ENCODE measurements at places on chromosomes 5 and 9. TPM values are rescaled to one million over a fixed set of nuclear protein-coding genes. Genes with fewer than 3 reads are reported as not detected.

CEMIP2 gene
- total RNA-seq = 123 TPM

SPOCK1 gene
- 70.7 TPM for total RNA-seq

EIF4E1B gene
- 0.31 TPM for total RNA-seq

PAEP gene
- not detected for total RNA-seq

PPP2R2B gene
- 135 TPM for total RNA-seq

RASEF gene
- 0.63 TPM for total RNA-seq

GHR gene
- total RNA-seq = 2.2 TPM

CTSV gene
- total RNA-seq = 0.94 TPM

CCDC183 gene
- total RNA-seq = 6.3 TPM

CD180 gene
- 0.31 TPM for total RNA-seq

MTREX gene
- 118 TPM for total RNA-seq

CFAP90 gene
- 2.8 TPM for total RNA-seq

PNPLA7 gene
- 3.8 TPM for total RNA-seq

NOXA1 gene
- 2.5 TPM for total RNA-seq

IRX2 gene
- not detected for total RNA-seq

TAS2R1 gene
- 0.31 TPM for total RNA-seq

CCL28 gene
- total RNA-seq = 0.94 TPM

SEMA4D gene
- total RNA-seq = 38.2 TPM

JAK2 gene
- total RNA-seq = 39.8 TPM

TMEM174 gene
- not detected for total RNA-seq

TRIM7 gene
- 2.5 TPM for total RNA-seq

PTBP3 gene
- total RNA-seq = 51.3 TPM

FOXD4 gene
- total RNA-seq = 0.31 TPM

AHRR gene
- 2.8 TPM for total RNA-seq

GPRIN1 gene
- total RNA-seq = 113 TPM

PCDHGA10 gene
- total RNA-seq = 36.3 TPM

SPATA9 gene
- 1.9 TPM for total RNA-seq

PCDHGA6 gene
- 29.1 TPM for total RNA-seq

GFRA3 gene
- total RNA-seq = not detected

ORM2 gene
- total RNA-seq = not detected
